Heart left ventricle (tissue), 16 donors: ENCODE measurements at places on chromosomes 3 and 15.
A peak's percentile ranks its signal among the peaks of the same experiment; 100 is the strongest.

DNA sequence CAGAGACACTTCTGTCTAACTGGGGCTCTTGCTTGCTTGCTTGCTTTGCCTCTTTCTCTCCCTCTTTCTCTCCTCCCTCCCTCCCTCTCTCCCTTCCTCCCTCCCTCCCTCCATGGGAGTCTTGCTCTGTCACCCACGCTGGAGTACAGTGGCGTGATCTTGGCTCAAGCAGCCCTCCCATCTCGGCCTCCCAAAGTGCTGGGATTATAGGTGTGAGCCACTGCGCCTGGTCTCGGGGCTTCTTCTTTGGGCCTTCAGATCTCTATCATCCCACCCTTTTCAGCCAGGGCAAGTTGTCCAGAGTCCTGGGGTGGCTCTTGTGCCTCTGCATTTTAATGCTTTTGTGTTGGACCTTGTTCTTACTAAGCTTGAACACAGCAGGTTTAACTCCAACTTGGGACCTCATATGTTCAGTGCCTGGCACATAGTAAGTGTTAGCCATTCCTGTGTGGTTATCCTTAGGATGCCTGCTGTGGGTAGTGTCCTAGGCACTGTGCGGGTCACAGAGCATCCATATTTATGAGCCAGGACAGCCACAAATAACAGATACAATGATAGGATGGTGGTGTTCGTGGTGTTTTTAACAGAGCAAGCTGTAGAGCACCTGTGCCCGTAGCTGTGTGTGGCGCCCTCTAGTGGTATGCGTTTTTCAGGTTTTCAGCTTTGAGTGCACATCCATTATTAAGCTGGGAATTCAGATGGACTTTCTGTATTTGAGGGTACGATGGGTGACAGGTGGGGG, 75.1 kb downstream of the CCK start:
- no peak for DNase-seq

DNA sequence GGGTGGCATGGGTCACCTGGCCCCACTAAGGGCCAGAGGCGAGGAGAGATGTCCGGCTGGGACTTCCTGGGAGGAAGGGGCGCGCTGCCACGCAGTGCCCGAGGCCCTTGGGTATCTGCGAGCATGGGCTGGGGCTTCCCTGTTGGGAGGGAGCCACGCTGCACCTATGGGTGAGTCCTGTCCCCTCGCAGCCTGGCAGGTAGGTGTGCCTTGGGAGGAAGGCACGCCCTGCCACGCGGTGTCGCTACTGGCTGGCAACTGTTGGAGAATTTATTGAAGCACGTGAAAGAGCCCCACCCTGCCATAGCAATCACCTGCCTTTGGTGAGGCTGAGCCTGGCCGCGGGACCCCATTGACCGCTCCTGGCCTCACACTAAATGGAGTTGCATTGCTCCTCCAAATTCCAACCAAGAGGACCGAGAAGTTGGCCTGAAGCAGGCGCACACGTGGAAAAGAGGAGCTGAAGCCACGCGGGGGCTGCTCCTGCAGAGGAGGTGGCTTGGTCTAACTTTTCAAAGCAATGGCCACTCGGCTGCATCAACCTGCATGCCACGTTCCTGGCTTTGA, 134.2 kb downstream of the TJP1 start:
- no peak for DNase-seq

- DNase-seq: no peak
Measured at GRCh38 chr3:141313093-141313683, 55.1 kb upstream of the ZBTB38 start.

DNA sequence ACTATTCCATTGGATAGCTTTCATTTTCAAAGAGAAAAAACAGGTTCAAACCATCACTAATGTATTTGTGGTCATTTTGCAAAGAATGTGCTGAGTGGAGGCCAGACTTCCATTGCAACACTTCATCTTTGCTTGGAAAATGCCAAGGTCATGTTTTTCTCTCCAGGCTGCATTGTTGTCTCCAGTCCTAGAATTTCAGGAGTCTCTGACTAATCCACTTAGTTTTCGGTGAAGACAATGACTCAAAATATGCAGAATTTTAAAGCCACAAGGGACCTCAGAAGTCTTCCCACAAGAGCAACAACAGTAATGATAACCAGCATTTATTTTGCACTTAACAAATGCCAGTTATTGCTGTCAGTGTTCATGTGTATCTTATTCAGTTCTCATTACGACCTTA, 277.0 kb downstream of the RYR3 start:
- DNase-seq: no peak

DNA sequence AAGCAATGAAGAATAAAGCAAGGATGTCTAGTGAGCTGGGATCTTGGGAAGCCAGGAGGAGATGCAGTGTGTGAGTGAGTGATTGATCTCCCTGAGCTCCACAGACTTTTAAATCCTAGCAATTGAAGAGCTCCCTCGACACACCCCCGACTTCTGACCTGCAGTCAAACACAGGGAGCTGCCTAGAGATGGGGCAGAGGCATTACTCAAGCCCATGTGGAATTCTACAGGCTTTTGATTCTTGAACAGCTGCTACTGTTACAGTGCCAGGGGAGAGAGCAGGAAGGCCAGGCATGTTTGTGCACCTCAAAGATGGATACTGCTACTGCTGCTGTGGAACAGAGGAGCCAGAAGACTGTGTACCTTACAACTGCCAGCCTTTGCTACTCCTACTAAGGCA, 1403.1 kb upstream of the ALCAM start:
- no peak for DNase-seq

GRCh38 chr15:72375501-72375845, 341 bp downstream of the HEXA start:
- DNase-seq: peak; percentile 54

GRCh38 chr15:29596266-29596665, 226.0 kb downstream of the TJP1 start:
- no peak for DNase-seq

- peak; percentile 63 for DNase-seq
Measured at GRCh38 chr15:92142242-92143232, 251.1 kb upstream of the ST8SIA2 start.

DNA sequence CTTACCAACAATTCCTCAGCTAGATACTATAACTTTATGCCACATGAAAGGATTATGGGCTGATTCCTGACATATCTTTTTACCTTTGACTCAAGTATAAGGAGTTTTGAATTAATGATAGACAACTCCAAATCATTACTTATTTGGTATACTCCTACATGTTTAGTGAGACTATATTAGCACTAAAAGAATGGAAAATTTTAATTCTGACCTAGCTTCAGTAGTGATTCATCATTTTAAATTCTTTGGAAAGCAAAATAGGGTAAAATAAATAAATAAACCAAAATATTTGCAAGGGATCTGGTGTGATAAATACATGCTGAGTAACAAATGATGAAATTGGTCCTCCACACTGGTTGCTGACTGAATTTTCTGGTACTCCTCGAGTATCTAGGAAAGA, 42.3 kb upstream of the VGLL3 start:
- DNase-seq: no peak

GRCh38 chr3:98398513-98398912, 8.0 kb downstream of the OR5K3 start:
- DNase-seq: no peak

DNA sequence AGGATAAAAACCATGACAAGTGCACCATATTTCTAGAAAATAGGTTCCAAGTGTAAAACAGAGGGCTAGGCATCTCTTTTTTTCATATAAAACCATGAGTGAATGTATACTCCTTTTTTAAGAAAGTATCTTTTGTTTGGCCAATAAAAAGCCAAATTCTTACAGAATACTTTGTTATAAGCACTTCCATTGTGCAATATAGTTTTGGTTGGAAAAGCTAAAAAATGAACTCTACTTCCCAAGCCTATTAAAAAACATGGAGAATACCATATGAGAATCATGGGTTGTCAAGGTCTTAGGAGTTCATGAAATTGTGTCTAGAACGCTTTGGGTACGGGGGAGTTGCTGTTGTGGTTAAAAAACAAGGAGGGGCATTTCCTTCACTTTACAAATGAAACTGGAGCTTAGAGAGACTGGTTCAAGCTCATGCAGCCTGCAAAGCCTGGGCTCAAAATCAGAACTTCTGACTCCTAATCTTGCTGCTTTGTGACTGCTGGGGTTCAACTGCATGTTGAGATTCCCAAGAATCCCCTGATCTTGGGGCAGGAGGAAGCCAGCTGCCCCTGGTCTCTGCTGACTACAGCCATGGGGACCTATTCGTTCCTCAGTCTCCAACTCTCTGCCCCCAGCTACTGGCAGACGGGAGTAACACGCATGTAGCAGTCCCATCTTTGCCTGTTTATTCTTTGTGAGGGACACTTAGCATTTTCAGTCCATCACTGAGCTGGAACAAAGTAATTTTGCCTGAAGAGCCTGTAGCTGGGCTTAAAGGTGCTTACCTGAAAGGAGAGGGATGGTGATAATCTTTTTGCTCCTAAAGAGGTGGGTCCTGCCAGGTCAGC, 229.1 kb downstream of the CHST2 start:
- no peak for DNase-seq

DNA sequence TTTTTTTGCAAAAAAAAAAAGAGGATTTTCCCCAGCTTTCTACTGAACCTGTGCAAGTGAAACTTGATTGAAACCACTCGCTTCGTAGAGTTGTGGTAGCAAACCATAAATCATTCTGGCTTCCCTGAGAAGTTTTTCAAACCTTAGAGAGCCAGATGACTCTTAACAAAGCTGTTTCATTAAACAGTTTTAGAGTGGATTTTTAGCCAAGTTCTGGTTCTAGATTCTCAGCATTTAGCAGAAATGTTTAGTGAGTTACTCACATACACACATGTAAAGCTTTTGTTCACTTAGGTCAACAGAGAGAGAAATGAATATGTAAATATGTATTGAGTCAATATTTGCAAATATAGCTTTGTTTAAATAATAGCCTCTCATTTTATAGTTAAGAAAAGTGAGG, 18.1 kb upstream of the CCR9 start:
- no peak for DNase-seq

GRCh38 chr3:76436894-76437293, 603.0 kb upstream of the ROBO2 start:
- no peak for DNase-seq

- no peak for DNase-seq
Measured at GRCh38 chr3:74443102-74443501, 171.4 kb downstream of the CNTN3 start.

DNA sequence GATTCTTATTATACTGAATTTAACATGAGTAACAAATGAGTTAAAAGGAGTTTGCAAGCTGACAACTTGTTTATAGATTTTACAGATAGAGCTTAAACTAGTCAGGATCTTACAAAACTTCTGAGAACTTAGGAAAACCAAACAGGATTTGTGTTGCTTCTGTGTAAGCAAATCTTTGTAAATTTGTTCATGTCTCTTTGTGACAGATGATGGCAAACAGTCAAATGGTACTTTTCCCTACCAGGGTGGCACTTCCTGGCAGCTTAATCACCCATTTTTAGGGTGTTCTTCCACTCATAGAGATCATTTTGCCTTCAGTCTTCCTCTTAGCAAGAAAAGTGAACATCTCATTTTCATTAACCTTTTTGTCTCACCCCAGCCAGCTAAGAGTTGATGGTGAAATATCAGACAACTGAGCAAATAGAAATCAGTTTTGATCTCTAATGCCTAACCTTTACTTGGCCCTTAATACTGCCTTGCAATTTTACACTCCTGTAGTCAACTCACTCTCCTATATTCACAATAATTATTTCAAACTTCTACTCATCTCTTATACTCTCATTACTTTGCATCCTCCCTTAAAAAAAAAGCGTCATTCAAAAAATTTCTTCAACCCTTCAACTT, 23.7 kb upstream of the NECTIN3 start:
- DNase-seq: no peak

- DNase-seq: no peak
Measured at GRCh38 chr15:51382787-51383186, 41.3 kb downstream of the GLDN start.

- no peak for DNase-seq
Measured at GRCh38 chr3:143155756-143156155, 36.2 kb downstream of the CHST2 start.

GRCh38 chr3:108527109-108527508, 16.7 kb upstream of the MYH15 start:
- no peak for DNase-seq

GRCh38 chr3:71104556-71104955, 479.0 kb downstream of the FOXP1 start:
- no peak for DNase-seq

DNA sequence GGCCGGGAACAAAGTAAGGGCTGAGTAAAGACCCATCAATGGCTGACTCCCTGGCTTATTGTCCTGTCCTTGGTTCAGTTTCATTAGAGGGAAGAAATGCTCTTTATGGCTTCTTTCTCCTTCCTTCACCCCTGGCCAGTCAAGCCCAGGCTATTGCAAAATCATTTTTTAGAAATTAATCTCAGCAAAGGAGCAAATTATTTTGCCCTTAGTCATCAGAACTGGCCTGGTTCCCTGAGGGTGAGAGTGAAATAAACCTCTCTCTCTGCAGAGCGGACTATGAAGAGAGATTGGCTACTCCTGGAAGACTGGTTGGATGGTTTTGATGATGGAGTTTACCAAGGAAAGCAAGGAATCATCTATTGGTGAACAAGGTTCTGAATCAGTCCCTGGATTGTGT, 52.7 kb upstream of the OXTR start:
- no peak for DNase-seq

GRCh38 chr3:61250784-61251173, 473 bp downstream of the FHIT start:
- no peak for DNase-seq

DNA sequence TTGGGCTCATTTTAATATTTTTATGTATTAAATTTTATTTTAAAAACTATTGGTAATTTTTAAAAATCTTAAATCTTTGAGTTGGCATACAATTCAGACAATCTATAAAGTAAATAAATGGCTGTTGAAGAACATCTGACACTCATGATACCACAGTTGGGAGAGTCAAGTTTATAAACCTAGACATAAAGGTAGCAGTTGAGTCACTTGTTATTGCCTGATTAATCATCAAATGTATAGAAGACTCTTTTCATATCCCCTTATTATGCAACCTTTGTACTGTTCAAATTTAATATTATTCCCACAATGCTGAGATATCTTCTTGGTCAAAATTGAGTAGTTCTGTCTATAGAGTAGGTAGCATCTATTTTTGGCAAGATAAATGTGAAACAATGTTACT, 19.6 kb downstream of the PAQR9 start:
- DNase-seq: no peak

DNA sequence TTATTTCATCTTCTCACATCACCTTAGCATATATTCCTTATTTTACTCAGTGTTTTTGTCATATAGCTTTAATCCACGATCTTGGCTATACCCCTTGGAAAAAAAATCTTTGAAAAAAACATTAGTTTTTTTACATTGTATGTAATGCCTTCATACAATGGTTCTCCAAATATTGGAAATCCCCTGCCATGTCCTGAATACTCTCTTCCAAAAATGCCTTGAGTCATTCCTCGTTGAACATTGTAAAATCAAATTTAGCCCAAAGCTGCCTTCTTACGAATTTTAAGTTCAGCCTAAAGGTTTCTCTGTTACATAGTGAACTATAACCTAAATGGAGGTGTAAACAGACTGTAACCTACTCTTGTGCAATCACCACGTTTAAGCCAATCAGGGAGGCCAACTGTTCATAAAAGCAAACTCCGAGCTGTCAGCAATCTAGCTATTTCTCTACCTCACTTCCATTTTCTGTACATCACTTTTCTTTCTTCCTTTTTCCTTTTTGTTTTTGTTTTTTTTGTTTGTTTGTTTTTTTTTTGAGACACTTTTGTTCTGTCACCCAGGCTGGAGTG, 140.1 kb downstream of the ANXA2 start:
- no peak for DNase-seq
